ENCODE measurements at places on chromosomes 6 and 20.

- no peak for DNase-seq
Observed at GRCh38 chr20:7155282-7155681, 387.8 kb downstream of the BMP2 start.

DNA sequence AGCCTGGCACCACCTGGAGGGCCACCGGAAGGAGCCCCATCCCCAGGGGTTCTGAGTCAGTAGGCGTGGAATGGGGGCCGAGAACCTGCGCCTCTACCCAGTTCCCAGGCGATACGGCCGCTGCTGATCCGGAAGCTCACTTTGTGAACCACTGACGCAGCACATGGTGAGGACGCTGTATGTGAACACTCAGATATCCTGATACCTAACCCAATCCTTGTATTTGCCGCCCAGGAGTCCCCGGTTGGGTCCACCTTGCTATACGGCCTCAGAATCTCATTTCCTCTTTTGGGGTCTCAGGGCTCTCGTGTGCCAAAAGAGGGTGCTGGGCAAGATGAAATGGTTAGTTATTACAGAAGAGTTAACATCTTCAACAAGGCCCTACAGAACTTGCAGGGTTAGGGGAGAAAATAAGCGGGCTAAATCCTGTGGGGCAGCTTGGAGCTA lies 604 bp upstream of the RAB5IF start:
- peak; percentile 86 for DNase-seq

GRCh38 chr20:62694106-62694505 lies 14.5 kb upstream of the NTSR1 start:
- DNase-seq, result no peak

- DNase-seq, result no peak
Observed at GRCh38 chr6:43934183-43934802, 164.3 kb downstream of the VEGFA start.

DNA sequence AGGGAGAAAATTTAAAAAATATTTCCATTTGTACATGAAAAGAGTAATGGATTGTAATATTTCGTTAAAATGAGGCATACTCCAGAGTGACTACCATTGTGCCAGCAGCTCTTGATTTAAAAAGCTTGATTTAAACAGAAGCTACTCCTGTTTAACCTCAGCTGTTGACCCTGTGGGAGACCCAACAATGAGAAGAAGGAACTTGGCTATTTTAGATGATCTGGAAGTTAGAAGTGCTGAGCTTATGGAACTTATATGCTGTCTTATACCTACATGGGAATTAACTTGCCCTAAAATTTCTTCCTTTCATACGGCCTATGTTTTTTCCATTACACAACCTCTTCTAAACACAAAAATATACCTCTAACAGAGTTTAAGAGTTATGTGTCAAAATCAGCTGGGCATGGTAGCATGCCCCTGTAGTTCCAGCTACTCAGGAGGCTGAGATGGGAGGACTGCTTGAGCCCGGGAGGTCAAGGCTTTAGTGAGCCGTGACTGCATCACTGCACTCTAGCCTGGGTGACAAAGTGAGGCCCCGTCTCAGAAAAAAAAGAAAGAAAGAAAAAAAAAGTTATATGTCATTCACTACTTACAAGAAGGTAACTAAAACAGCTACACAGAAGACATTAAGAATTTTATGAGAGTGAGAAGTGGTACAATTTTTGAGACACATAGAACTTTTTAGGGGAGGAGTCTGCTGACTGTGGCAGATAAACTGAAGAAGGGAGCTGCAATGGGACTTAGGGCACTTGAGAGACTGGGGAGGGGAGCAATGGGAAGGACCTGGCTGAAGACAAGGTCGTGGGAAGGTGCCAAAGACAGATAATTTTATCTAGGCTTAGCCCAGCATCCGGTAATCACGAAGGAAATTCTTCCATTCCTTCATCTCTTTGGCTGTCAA lies 139.9 kb downstream of the MYB start:
- DNase-seq, result no peak

GRCh38 chr6:90464507-90464906 lies 122.4 kb downstream of the MAP3K7 start:
- no peak for DNase-seq

GRCh38 chr6:113650610-113650979 lies 206.6 kb upstream of the MARCKS start:
- DNase-seq, result no peak

DNA sequence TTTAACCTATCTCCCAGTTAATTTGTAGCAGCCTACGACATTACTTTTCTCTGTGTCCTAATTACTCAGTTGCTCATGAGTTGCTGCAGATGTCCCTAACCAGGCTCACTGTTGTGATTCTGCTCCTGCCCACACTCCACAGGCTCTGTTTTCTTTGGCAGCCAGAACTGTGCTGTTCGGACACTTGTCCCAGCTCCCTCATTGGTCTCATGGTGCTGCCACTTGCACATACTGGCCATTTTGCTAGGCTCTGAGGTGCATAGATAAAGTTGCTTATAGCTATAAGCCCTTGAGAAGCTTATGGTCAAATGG lies 55.0 kb downstream of the NOX3 start:
- no peak for DNase-seq

DNA sequence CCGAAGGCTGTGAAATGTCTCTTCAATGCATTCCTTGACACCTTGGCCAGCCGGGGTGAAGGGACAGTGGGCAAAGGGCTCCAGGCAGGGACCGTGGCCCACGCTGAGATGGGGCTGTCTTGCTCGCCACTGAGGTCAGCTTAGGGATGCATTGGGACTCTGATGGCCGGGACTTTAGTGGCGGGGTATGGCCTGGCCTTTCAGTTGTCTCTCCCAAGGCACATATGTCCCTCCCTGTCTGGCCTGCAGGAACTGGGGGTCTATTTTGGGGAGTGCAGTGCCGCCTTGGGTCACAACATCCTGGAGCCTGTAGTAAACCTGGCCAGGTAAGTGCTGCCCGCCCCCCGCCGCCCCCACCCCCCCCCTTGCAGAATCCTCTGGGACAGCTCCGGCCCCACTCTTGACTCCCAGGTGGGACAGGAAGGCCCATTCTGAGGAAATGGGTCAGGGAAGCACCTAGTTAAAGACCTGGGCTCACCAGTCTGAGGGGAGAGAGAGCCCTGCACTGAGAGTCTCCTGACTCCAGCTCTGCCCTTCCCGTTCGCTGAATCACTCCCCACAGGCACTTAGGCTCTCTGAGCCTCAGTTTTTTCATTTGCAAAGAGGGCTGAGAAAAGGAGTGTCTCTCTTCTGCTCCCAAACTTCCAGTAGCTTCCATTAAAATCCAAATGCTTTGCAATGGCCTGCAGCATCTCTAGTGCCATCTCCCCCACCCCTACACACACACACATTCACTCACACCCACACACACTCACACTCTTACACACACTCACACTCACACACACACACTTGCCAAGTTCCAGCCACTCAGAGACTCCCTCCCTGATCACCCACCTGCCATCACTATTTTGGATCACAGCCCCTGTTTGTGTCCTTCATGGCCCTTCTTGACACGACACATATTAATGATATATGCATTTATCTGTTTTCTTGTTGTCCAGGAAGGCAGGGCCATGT lies 33.1 kb downstream of the RAB44 start:
- no peak for DNase-seq

DNA sequence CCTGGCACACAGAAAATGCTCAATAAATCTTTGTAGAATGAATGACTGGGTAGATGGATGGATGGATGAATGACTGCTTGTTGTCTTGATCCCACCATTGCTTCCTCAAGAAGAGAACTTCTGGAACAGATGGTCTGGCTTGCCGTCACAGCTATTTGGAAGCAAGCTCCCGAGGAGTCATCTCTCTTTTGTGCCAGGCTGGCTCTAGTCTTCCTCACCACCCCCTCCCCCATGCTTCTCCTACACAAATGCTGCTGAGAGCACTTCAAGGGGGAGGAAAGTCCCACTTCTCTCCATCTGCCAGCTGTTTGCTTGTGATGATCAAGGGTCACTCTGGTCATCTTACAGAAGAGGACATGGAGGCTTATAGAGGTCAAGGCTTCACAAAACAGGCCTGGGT lies 11.6 kb upstream of the KCNG1 start:
- no peak for DNase-seq

DNA sequence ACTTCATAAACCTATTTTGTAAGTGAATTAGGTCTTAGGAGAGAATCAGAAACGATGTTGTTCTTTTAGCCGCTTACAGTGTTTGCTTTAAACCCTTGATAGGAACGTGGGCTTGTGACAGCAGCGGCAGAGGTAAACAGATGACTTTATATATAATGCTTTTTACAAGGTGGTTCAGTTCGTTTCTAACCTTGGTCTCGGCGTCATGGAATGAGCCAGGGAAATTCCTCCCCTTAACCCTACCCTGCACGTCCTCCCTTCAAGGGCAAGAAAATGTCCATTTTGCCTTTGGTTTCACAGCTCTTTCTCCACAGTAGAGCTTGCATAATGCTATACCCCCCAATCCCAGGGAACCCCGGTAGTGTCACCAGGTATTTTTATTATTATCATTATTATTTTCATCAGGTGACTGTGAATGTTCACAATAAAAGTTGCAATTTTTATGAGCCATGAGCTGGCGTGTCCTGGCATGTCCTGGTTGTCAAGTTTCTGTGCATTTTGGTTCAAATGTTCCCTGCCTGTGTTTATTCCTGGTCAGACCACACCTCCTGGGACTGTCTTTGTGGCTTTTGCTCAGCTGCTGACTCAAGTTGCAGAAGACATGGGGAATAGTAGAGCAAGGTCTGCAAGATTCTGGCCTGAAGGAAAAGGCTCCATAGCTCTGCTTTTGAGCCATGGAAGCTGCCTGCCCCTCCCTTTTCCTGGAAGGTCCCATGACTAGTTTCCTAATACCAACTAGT lies 112.8 kb upstream of the BMP2 start:
- DNase-seq, result no peak

GRCh38 chr6:151763303-151763702 lies 44.2 kb upstream of the ESR1 start:
- DNase-seq, result no peak

DNA sequence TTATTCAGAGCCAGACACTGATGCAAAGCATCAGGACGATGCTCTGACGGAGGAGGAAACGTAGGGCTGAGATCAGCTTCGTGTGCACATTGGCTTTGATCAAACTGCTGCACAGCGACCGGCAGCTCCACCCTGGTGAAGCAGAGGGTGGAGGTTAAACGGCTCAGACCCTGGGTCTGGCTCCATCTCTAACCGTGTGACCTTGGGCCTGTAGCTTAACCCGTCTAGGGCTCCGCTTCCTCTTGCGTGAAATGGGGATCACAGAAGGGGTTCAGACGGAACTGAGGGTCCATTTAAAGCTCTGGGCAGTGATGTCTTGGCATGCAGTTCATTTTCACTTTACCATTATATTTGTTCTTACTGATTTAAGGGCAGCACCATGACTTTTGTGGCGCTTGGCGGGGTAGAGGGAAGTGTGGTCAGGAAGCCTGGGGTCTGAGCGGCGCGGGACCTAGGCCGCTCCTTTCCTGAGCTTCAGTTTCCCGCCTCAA lies 644 bp downstream of the RBL1 start:
- no peak for DNase-seq
